ENCODE measurements at places on chromosomes 11 and 22.

DNA sequence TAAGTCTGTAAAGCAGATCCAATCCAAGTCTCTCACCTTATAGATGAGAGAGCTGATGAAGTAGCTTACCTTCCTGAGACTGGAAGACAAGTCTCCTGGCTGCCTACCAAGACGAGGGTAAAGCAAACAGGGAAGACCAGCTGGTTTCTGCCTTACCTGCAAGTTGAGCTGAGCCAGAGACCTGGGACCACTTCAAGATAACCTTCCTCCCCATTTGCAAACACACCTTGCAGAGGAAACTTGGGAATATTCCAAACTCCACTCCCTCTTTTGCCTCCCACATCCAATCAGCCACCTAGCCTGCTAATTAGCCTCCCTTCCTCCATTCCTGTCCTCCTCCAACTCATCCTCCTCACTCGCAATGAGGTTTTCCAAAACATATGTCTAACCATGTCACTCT, 23.4 kb upstream of the ROBO3 start:
- no peak for DNase-seq

DNA sequence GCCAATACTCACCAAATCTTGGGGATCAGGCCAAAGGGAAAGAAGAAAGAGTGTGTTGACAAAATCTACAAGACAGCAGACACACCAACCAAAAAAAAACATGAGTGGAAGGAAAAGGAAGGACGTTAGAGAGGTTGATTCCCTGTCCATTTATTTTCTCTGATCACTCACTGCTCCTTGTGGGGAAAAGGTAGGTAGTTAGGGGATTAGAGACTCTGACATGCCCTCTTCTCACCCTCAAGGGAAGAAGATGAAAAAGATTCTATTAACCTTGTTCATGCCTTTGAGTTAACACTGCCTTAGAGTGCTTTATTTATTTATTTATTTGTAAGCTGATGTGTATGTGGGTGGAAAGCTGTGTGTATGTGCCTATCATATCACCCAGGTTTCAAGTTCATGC, at the start of gene OR52H1:
Gene OR52H1 (minus strand): TSS at position 101 of the 400 bp plus-strand sequence. CDS start 3,035 bp downstream, outside the sequence.
- DNase-seq, result no peak

GRCh38 chr11:10911907-10912306, 54.1 kb upstream of the ZBED5 start:
- DNase-seq, result no peak

- no peak for DNase-seq
Observed at GRCh38 chr22:45246060-45246985, 5.6 kb upstream of the KIAA0930 start.

- no peak for DNase-seq
Observed at GRCh38 chr11:92750794-92751193, 218.7 kb upstream of the MTNR1B start.

- no peak for DNase-seq
Observed at GRCh38 chr11:126790550-126791081, 210.0 kb downstream of the KIRREL3 start.

GRCh38 chr11:104127828-104128227, 36.1 kb downstream of the PDGFD start:
- no peak for DNase-seq

DNA sequence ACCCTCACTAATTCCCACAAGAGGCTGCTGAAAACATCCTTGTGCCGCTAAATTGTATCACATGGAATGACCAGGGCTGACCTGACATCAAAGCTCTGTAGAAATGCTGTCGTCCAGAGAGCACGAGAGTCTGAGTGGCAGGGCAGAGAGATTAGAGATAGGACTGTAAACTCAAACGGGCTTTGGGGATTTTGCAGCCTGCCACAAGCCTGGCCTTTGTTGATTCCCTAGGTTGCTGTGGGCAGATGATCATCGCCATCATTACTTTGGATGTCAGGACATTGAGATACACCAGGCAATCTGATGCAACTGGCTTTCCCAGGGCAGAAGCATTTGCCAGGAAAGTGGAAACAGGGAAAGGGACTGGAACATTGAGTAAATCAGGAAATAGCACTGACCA, 131.6 kb downstream of the ETS1 start:
- DNase-seq, result no peak

DNA sequence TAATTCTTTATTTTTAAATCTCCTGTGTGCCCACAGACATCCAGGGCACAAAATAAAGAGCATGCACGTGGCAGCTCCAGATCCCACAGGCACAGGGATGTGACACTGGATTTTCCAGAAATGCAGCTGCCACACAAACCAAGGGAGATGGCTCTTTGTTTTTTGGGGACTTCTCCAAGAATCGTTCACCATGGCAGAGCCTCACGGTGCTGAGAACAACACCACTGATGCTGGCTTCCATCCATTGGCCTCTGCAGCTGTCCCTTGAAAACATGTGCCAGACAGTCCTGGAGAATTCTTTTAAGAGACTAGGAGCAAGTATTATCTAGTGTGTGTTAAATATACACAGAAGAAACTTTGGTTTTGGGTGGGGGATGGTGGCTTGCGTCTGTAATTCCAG, 108.4 kb upstream of the SLC22A12 start:
- no peak for DNase-seq

All from activated T-cell treated with anti-CD3 and anti-CD28 coated beads for 4 hours (primary cell).